ENCODE measurements at places on chromosomes 11 and 22.

DNA sequence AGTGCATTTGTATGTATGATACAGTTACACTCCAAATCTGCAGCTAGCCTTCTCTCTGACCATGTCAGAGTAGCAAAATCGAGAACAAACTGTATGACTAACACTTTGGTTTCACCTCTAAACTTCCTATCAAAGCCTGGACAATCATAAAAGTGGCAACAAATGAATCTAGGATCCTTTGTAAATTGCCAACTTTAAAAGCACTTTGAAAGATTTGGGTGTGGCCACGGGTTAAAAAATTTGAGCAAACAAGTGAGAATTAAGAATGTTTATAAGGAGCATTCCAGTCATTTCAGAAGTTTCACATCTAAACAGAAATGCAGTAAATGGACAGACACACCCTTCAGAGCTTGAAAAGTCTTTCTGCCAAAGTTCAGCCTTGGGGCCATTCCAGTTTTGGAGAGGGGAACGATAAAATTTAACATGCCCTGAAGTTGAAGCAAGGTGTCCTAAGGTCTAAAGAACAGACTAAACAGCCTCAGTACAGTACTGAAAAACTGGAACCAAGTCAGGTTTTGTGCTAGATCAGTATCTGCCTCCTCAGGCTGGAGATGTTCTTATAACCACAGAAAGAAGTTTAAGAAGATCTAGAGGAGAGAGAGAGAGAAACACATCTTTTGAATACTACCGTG lies 181.9 kb upstream of the BDNF start:
- no peak for DNase-seq

DNA sequence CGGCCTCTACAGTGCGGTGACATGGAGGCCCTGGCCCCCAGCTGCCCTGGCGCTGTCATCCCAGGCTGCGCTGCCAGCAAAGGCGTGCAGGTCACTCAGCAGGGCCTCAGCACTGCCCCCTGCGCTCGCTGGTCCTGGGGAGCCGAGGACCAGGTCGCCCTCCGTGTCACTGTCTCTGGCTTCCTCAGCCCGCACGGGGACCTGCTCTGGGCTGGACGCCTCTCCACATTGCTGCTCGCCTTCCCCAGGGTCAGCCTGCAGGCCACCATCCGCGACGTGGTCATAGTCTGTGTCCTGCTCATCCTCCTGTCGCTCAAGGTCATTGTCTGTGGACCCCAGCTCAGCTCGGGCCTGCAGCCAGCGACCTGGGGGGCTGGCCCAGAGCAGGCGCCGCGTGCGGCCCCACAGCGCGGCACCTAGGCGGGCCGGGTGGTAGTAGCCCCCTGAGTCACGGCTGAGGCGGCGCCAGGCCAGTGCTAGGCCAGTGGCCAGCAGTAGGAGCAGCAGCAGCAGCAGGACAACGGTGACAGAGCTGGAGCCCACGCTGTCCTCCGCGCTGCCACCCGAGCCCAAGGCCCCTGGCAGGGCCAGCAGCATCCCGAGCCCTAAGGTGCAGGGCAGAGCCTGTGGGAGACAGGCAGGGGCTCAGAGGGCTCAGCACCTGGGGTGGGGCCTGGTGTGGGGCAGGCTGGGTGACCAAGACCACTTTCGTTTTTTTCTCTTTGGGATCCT lies 1.6 kb downstream of the PTPRCAP start:
- no peak for DNase-seq

DNA sequence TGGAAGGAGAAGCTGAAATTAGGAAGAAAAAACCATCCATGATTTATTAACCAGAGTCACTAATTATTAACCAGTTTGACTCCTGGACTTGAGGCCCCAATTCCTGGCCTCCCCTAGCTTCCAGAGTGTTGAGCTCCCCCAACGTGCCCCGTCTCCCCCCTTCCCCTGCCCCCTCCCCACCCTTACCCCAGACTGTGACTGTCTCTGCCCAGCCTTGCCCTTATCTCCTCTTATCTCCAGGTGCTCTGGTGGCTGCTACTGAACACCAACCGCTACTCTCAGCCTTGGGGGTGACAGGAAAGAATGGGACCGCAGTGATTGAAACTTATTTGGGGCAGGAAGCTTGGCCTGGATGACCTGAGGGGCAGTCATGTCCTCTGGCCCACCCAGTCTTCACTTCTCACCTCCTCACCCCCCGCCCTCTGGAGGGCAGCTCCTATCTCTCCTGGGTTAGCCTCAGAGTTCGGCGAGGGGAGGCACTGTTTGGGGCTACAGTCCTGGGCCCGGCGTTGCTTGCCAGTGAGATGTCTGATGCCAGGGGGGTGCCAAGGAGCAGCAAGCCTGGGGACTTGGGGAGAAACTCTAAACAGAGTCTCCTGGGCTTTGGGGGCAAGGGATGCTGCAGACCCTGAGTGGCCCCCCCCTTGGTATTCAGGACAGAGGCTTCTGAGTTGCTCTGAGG lies 15.5 kb downstream of the NECTIN1 start:
- DNase-seq, result no peak

GRCh38 chr11:13861411-13861810 lies 101.1 kb upstream of the SPON1 start:
- no peak for DNase-seq

DNA sequence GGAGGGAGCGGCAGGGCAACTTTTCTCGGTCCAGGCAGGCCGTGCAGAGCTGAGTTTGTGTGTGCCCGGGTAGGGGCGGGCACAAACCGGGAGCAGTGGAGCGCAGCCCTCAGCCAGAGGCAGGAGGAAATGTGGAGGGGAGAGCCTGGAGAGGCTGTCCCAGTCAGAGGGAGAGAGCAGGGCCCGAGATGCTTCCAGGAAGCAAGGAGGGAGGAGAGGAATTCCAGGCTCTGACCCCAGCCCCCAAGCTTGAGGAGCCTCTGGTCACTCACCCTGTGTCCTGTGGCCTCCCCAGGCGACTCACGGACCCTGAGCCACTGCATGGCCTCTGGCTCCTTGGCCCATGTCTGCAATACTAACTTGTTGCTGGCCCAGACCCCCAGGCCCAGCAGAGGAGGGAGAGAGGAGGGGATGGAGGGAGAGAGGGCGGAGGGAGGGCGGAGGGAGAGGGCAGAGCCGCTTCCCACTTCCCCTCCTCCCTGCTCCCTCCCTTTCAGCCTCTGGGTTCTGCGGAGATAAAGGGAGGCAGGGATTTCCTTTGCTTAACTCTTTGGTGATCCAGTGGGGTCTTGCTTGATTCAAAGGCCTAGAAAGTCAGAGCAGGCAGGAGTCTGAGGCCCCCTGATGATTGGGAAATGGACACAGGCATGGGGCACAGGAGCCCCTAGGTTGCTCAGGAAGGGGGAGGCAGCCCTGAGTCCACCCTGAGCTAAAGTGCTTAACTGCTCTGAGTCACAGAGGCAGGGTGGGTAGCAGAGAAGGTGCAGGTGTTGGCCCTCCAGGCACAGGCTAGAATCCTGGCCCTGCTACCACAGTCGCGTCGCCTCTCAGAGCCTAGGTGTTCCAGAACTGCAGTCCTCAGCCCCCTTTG lies at the start of gene C1QTNF6:
Gene C1QTNF6 (minus strand): TSS at position 357 of the 871 bp plus-strand sequence. CDS start 34 bp downstream, at position 323.
- no peak for DNase-seq

DNA sequence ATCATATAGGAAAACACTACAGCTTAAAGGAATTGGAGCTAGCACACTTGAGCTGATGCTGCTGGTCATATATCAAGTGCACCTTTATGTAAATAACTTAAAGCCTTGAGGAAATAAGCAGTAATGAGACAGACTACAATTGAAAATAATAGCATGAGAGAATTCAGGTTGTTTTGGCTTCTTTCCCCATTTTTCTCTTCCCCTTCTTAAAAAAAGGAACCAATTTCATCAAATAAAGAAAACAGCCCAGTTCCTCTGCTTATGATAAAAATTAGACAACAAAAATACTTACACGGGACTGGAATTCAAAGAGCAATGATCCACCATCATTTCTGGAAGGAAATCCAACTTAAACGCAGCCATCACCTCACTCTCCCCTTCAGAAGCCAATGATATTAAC lies 50.2 kb upstream of the RAPSN start:
- no peak for DNase-seq

- no peak for DNase-seq
Observed at GRCh38 chr22:26889802-26890201, 232.4 kb downstream of the MIAT start.

DNA sequence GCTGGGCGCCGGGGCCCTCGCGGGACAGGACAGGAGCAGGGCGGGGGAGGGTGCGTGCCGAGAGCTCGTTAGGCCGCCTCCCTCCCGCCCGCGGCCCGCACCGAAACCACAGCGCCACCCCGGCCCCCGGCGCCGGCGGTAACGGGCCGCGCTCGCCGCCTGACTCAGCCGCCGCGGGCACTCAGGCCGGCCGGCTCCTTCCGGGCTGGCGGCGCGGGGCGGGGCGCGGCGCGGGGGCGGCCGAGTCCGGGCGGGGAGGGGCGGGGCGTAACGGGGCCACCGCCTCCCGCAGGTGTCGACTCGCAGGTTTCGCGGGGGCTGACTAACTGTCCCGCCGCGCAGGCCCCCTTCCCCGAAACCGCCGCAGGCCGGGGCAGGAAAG lies at the start of gene AP5B1:
Gene AP5B1 (minus strand): TSS at position 207 of the 382 bp plus-strand sequence. CDS start 385 bp downstream, outside the sequence.
- DNase-seq, result peak; percentile 80

- no peak for DNase-seq
Observed at GRCh38 chr11:62399172-62399877, 19.5 kb upstream of the SCGB1A1 start.

DNA sequence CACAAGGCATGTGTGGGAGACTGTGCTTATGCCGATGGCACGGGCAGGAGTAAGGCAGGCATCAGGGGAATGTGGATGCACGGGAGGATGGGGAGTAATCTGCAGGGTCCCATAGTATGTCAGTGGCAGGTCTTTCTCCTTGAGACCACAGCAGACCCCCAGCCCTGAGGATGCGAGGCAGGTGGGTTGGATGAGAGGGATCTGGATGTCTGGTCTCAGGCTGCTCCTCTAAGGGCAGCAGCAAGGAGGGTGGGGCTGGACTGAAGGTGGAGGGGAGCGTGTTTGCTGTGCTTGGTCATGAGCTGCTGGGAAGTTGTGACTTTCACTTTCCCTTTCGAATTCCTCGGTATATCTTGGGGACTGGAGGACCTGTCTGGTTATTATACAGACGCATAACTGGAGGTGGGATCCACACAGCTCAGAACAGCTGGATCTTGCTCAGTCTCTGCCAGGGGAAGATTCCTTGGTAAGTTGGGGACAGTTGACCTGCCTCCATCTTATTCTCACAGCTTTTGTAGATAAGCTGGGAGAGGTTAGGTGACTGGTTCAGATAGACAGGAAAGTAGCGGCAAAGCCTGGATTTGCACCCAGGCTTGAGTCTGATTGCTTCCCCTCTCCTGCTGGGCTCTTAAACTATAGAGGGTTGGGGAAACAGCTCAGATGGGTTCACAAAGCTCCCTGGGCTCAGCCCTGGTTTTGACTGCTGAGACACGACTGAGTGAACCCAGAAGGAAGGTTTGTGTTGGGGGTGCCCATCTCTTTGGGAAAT lies at the start of gene APOL1:
Gene APOL1 (plus strand): TSS at position 380 of the 769 bp plus-strand sequence. CDS start 1,823 bp downstream, outside the sequence.
- peak; percentile 51 for DNase-seq

DNA sequence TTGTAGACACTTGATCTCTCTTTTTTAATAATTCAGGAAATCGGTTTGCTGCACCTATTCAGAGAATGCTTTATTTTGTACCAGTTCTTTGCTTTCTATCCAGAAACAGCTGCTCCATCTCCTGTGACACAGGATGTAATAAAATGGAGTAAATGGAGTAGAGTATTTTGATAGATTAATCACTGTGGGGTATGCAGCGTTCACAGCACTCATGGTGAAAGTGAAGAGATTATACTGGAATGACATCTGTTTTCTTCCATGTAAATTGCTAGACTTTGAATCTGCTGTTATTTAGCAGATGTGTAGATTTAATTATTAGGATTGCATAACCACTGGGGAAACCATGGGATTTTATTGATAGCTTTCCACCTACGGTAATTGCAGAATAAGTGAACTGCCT lies 227.3 kb upstream of the ARHGAP42 start:
- DNase-seq, result no peak

DNA sequence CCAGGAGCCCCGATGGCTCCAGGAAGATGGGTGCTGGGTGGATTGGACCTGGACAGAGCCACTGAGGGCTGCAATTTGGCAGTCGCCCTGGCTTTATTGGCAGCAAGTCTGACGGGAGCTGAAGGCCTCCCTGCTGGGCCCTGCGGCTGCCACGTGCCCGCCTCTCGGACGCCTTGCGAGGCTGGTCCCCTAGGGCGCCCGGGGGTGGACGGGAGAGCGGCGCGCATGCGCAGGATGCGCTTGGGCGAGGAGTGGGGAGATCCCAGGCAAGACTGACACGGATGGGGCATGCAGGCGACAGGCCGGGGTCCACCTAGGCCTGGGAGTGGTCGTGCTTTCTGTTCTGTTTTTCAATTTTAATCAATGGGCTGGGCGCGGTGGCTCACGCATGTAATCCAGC lies 150.0 kb downstream of the ADAMTS15 start:
- DNase-seq, result no peak

DNA sequence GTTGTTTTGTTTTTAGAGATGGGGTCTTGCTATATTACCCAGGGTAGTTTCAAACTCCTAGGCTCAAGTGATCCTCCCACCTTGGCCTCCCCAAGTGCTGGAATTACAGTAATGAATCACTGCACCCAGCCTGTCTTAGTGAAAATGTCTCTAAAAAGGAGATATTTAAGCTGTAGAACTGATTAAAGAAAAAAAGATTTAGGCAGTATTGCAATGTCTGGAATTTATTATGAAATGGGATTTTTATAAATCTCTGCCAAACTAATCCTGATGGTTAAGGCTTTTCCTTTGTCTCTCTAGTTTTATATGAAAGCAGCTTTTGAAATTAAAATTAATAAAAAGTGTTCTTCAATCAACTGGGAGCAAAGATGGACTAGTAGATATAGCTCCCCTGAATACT lies 2.1 kb downstream of the PLAAT3 start:
- DNase-seq, result no peak

GRCh38 chr11:126591966-126592489 lies 236.5 kb downstream of the ST3GAL4 start:
- DNase-seq, result no peak

- no peak for DNase-seq
Observed at GRCh38 chr11:78748918-78749690, 174.4 kb upstream of the NARS2 start.

GRCh38 chr11:61914471-61915171 lies 2.7 kb downstream of the RAB3IL1 start:
- DNase-seq, result no peak

DNA sequence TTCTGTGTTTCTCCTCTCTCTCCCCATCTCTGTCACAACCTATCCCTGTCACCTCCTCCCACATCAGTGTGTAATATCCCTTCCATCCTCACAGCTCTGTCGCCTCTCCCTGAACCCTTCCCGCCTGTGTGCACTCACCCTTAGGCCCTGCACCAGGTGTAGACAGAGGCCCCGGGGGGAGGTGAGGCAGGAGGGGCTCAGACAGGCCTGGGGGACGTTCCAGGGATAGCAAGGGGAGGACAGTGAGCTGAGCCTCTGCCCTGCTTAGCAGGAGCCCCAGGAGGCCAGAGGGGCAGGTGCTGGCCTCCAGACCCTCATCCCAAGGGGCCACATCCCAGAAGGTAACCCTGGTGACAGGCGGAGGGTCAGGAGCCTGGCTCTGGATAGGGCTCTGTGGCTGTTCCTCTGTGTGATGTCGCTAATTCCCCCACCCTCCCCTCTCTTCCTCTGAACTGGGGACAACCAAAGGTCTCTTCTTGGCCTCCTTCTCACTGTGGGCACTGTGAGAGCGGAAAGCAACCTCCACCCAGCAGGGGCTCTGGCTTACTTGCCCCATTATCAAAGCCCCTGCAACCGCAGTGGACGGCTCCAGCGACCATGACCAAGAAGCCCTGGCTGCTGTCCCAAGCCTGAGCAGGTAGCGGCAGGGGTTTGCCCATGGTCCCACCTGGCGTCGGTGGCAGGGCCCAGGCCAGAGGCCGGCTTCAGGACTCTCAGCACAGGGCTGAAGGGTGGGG lies 35.7 kb downstream of the KCNJ4 start:
- DNase-seq, result no peak
